ENCODE measurements at places on chromosomes 12 and 14. TPM values are rescaled to one million over a fixed set of nuclear protein-coding genes. Genes with fewer than 3 reads are reported as not detected.

Gene KRT6B
- not detected for total RNA-seq

Gene ZFHX2
- total RNA-seq: 1.1 TPM

Gene ARF6
- total RNA-seq: 76.3 TPM

Gene MYO1H
- not detected for total RNA-seq

Gene LBHD2
- not detected for total RNA-seq

Gene TMEM52B
- total RNA-seq: 0.08 TPM

All from A549 treated with GW870086 at 1 μM for 4 hours (cell line).